ENCODE measurements at places on chromosomes 1 and 21.

- no peak for DNase-seq
Measured at GRCh38 chr1:169473347-169473746, 12.4 kb downstream of the SLC19A2 start.

DNA sequence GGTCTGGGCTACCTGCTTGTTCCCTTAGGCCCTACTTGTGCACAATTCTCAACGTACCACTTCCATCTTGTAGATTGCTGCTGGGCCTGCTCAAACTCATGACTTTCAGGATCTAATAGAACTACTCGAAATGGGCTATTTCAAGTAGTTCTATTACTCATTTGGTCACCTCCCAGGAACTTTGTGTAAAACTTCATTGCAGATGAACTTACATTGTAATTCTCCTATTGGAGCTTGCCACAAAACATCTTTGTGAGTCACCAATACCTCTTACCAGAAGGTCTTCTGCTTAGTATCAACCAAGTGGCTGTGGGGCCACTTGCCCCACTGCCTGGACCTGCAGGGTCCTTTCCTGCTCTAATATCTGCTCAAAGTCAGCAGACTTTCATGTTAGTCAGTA is 10.7 kb upstream of the MYOCOS start:
- DNase-seq: no peak

GRCh38 chr1:36137776-36138175 is 11.5 kb downstream of the TRAPPC3 start:
- no peak for DNase-seq

- no peak for DNase-seq
Measured at GRCh38 chr1:182985876-182986275, 32.9 kb upstream of the SHCBP1L start.

DNA sequence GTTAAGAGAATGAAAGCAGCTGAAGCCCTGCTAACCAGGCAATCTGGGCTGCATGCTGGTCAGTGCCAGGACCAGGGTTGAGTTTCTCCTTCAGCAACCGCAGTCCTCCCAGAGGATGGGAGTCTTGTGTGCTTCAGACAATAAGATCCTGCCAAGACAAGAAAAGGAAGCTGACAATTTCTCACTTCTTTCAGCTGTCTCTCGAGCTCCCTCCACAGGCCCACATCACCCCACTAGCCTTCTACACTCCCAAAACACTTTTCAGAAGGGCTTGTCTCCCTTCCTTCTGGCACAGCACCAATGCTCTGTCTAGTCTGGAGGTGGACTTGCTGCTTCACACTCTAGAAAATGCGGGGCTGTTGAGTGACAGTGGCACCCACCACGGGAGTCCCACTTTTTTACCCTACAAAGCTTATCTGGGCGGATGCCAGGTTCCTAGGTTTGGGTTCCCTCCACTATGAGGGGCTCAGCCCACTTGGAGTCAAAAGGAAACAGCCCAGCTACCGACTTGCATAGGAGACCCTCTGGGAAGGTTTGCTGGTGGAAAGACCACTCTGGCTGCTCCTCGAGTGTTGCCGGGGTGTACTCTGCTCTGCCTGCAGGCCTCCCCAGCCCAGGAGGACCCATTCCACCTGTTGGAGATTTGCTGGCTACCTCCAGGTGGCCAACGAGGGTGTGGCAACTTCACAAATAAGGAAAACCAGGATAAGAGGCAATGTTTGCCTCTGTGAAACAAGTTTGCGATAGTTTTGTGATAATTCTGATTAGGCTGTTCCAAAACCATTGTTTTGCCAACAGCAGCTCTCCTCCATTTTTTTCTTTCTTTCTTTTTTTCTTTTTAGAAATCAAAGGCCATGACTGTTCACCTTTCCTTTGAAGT is 68.9 kb downstream of the TENT5C start:
- DNase-seq: no peak

GRCh38 chr1:189323091-189323490 is 1154.6 kb downstream of the BRINP3 start:
- peak; percentile 26 for DNase-seq

GRCh38 chr1:160981584-160982411 is 27.2 kb upstream of the ITLN2 start:
- DNase-seq: no peak

- peak; percentile 52 for DNase-seq
Measured at GRCh38 chr1:224333309-224333926, 3.4 kb upstream of the NVL start.

DNA sequence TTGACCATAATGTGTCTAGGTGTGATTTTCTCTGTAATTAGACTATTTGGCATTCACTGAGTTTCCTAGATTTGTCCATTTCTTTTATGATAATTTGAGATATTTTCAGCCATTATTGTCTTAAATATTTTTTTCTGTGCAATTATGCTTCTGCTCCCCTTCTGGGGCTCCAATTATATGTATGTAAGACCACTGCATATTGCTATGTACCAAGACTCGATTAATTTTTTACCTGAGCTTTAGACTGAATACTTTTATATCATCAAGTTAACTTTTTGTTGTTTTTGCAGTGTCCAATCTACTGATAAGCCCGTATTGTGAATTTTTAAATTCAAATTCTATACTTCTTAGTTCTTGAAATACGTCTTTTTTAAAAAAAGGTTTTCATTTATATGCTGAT is 5.1 kb upstream of the TAF1A start:
- DNase-seq: no peak

DNA sequence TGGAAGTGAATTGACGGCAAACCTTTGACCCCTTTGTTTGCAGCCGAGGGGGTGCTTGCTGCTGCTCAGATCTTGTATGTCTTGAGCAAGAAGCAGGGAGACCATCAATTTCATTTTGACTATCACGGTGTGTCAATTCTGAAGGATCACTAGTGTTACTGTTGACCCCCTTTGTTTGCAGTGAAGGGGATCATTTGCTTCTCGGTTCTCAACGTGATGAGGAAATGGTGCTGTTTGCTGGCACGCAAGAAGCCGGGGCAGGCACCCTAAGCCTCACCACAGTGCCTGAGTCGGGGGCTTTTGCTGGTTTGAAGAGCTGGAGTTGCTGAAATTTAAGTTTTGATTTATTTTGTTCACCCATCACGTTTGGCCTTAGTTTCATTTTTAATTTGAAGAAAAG is 7.5 kb downstream of the RBM15 start:
- no peak for DNase-seq

- no peak for DNase-seq
Measured at GRCh38 chr1:154620751-154621150, 12.8 kb upstream of the ADAR start.

DNA sequence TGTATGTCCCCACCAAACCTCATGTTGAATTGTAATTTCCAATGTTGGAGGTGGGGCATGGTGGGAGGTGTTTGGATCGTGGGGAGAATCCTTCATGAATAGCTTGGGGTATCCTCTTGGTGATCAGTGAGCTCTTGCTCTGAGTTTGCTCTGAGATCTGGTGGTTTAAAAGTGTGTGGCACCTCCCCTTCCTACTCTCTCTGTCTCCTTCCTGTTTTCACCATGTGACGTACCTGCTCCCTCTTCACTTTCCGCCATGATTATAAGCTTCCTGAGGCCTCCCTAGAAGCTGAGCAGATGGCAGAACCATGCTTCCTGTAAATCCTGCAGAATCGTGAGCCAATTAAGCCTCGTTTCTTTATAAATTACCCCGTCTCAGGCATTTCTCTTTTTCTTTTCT is 40.0 kb upstream of the OSBPL9 start:
- DNase-seq: no peak

All from muscle of back (tissue), 13 donors.